NCI-H2107 (cell line): ENCODE measurements at places on chromosomes 16 and 17.

DNA sequence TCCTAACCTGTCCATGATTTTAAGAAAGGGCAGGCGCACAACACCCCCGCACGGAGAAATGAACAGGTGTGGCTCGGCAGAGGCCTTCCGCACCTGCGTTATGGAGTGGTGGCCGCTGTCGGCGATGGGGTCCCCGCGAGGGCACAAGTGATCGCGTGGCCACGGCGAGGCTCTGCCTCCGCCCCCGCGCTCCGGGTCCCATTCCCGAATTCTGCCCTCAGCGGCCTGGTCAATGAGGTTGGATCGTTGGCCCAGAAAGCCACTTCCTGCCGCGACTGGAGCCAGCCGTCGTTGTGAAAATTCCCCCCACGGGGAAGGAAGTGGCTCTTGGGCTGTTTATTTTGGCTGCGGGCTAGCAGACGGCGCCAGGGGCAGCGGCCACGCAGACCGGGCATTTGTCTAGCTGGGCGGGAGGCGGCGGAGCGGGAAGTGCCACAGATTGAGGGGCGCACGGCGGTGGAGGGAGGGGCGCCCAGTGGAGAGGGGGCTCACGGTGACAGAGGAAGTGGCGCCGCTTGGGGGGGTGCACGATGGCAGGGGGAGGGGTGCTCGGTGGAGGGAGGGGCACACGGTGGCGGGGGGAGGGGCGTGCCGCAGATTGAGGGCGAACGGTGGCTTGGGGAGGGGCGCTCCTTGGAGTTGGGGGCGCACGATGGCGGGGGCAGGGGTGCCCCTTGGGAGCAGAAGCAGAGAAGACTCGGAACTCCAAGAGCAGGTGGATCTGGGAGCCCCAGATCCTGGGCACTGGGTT lies 25.0 kb downstream of the MRC2 start:
- no peak for DNase-seq

GRCh38 chr16:11449716-11450115 lies 104.5 kb downstream of the RMI2 start:
- no peak for DNase-seq

DNA sequence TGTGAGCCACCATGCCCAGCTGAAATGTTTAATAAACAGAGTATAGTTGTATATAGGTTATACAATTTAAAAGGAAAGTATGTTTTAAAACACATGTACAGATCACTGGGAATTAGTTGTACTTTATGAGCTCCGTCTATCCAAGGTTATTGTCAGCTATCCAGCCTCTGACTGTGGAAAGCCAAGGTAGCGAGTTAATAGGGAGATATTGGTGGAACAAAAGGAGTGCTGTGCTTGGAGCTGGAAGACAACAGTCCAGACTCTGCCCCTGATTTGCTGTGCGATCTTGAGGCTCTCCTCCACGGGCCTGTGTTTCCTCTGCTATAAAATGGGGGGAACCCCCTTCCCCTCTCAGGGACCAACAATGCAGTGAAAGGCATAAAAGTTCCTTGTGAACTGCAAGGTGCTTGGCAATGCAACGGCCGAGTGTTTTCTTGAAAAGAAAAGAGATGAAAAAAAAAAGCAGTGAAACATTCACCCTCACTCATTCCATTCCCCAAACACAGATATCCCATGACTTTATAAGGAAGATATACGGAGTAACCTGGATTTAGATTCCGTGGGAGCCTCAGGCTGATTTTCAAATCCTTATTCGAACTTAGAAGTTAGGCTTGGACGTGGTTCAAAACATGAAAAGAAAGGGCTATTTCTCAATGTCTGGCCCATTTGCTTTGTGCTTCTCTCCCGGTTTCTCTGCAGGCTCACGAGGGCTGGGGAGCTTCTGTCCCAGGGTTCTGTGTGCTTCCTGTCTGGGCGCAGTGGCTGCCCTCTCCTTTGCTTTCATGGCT lies 34.1 kb downstream of the CUEDC1 start:
- DNase-seq: no peak

- DNase-seq: no peak
Measured at GRCh38 chr17:81285179-81285878, 9.8 kb downstream of the SLC38A10 start.

DNA sequence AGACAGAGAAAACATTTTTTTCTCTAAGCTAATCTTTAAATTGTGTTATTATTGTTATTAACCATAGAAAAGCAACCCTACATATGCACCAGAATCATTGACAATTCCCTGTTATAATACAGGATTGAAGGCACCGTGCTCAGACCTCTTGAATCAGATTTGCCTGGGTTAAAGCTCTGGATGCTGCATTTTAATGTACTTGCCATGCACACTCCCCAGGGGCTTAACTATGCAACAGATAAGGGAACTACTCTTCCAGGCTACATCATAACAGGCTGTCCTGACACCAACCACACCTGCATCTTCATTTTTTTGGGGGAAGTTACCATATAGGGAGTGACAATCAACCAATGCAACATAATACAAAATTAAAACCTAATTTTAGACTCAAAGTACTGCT lies 1187.6 kb upstream of the CDH8 start:
- no peak for DNase-seq
